ENCODE measurements at places on chromosomes 7 and 10.

GRCh38 chr10:17562614-17563013 is 54.6 kb downstream of the HACD1 start:
- no peak for DNase-seq

GRCh38 chr10:126131341-126131740 is 235.0 kb downstream of the FANK1 start:
- DNase-seq = no peak

DNA sequence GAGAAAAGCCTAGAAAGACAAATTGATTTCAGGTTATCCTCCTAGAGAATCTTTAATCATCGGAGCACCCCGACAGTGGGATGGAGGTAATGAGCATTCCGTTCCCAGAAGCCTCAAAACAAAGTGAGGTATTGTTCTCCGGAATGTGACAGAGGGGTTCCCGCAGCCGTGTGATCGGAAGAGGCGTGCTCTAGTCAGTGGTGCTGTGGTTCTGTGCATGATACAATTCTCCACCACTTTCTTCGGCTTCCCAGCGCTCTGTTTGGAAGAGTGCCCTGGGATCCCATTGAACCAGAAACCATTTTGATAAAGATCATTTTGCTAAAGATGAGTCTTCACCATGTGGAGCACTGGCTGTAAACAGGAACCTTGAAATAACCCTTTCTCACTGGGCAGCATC is 434.6 kb downstream of the PAXIP1 start:
- no peak for DNase-seq

DNA sequence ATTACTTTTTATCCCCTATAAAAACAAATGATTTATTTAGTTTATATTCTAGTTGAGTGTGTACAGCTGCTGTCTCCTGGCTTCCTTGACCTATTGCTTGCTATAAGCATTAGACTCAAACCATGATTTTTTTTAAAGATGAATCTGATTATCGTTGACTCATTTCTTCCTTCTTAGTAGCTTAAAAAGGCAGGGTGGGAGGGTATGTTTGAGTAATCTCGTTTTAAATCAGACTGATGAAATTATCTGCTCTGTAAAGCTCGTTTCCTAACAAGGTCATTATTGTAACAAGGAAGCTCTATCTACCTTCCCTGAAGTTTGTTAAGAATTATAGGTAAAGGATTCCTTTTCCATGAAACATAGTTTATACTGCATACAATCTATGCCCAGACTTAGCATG is 276.3 kb upstream of the KCND2 start:
- DNase-seq = no peak

GRCh38 chr10:19789607-19790006 is 26.6 kb upstream of the PLXDC2 start:
- DNase-seq = no peak

DNA sequence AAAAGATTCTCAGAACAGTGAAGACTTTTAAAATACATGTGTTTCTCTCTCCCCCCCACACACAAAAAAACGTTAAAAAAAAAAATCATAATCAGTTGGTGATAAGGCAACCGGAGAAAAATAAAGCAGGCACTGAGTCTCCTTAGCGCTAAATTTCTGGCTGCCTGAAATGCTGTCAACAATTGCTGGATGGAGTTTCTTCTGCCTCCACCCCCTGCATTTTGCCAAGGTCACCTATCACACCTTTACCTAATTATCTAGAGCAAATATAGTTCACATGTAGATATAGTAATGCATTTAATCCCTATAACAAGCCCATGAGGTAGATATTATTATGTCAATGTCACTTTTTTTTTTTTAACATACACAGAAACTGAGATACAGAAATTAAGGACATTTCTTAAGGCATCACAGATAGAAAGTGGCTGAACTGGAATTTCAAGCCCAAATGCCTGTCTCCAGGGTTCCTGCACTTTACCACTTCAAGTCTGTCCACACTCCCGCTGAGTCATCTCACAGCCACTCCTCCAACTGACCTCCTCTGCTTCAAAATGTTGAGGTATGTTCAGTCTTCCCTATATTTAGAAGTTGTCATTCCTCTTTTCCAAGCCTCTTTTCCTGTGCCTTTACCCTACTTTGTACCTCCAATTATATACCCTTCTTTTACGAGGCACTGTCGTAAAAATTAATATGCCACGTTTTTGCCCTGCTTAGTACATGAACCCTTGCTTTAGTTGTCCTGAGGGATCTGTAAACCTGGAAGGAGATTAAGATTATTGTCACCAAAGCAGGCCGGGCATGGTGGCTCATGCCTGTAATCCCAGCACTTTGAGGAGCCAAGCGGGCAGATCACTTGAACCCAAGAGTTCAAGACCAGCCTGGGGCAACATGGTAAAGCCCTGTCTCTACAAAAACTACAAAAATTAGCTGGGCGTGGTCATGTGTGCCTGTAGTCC is 72.8 kb upstream of the MPP7 start:
- no peak for DNase-seq

GRCh38 chr10:29270883-29271282 is 18.0 kb upstream of the LYZL1 start:
- DNase-seq = no peak
